ENCODE measurements at places on chromosomes 3 and 15.

DNA sequence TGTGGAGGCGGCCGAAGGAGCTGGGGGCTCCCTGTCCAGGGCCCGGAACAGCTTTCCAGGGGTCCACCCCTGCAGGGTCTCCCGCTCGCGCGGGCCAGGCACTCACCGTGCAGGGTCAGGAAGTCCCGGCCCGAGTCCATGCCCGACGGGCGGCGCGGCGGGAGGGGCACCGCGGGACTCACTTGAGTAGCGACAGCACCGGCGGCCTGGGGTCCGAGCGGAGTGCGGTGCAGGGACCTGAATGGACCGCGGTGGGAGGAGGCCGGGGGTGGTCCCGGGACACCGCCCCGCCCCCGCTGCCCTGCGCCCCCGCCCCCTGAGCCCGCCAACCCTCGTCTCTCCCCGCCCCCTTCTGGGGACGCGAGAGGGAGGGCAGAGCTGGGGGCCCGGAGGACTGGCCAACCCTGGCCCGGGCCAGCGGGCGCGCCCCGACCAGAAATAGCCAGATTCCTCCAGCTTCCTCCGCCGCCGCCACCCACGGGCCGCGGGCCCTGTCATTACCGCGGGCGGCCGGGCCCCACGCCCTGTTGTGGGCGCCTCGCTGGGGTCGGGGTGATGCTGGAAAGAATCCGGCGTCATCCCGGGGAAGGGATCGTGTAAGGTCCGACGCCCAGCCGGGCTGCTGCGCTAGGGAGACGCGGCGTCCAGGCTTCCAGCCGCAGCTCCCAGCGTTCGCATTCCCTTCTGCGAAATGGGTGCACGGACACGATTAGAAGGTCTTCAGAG is at the start of gene PLCD1:
Gene PLCD1 (minus strand): TSS at position 243 of the 726 bp plus-strand sequence. CDS start 103 bp downstream, at position 140.
- H3K36me3 ChIP-seq, result no peaks in the 10 kb centered on the region
- peaks cover 20% of the 10 kb centered on the region for H3K4me1 ChIP-seq
- H3K27ac ChIP-seq, result no peak within 1 kb of the TSS
- ATAC-seq, result no peak
- peak within 1 kb of the TSS; percentile 38 for H3K4me3 ChIP-seq
- H3K27me3 ChIP-seq, result peaks cover 56% of the 10 kb centered on the region

- no peaks in the 10 kb centered on the region for H3K4me1 ChIP-seq
- no peak overlapping the region for H3K27ac ChIP-seq
- ATAC-seq, result no peak
- no peaks in the 10 kb centered on the region for H3K36me3 ChIP-seq
- H3K4me3 ChIP-seq, result no peak overlapping the region
- H3K27me3 ChIP-seq, result no peaks in the 10 kb centered on the region
These were observed 68.7 kb upstream of the MB21D2 start for GRCh38 chr3:192986379-192986778.

DNA sequence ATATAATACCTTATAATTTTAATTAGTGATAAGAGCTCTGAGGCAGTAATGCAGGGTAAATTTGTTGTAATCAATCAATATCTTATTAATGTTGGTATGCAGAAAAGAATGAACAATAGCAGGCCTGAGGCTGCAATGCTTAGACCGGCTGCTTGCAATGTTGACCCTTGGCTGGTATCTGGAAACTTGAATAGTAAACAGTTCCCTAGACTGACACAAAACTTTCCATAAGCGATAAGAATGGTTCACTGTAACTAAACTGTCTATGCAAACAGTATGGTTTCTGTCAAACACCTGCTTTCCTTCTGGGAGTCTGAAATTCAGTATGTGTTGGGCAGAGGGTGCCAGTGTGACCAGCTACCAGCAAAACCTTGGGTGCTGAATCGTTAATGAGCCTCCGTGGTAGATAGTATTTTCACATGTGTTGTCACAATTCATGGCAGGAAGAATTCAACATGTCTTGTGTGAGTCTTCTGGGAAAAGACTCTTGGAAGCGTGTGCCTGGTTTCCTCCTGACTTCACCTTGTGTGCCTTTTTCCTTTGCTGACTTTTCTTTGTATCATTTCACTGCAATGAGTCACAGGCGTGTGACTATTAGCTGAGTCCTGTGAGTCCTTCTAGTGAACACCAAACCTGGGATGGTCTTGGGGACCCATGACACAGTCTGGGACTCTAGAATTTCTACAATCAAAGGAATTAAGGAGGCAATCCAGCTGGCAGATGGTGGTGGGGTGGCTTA is 30.7 kb upstream of the CLRN1 start:
- H3K4me3 ChIP-seq, result no peak overlapping the region
- ATAC-seq, result peak; percentile 36
- H3K27me3 ChIP-seq, result peaks cover 10% of the 10 kb centered on the region
- H3K27ac ChIP-seq, result no peak overlapping the region
- H3K4me1 ChIP-seq, result no peaks in the 10 kb centered on the region

DNA sequence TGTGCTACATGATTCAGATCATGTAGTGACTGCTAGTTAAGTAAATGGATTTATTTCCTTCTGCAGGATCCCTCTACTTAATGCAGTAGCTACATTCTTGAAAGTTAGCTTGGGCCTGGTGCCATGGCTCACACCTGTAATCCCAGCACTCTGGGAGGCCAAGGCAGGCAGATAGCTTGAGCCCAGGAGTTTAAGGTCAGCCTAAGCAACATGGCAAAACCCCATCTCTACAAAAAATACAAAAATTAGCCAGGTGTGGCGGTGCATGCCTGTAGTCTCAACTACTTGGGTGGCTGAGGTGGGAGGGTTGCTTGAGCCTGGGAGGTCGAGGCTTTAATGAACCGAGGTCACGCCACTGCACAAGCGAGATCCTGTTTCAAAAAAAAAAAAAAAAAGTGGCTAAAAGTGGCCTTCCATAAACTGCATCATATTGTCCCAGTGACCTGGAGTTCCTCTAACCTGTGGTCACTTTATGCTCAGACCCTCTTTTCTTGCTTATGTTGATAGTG is 22.0 kb downstream of the TSEN2 start:
- H3K36me3 ChIP-seq, result peaks cover 73% of the 10 kb centered on the region
- no peak overlapping the region for H3K4me3 ChIP-seq
- H3K4me1 ChIP-seq, result peaks cover 7% of the 10 kb centered on the region
- no peak overlapping the region for H3K27ac ChIP-seq
- no peak for ATAC-seq
- H3K27me3 ChIP-seq, result no peaks in the 10 kb centered on the region

DNA sequence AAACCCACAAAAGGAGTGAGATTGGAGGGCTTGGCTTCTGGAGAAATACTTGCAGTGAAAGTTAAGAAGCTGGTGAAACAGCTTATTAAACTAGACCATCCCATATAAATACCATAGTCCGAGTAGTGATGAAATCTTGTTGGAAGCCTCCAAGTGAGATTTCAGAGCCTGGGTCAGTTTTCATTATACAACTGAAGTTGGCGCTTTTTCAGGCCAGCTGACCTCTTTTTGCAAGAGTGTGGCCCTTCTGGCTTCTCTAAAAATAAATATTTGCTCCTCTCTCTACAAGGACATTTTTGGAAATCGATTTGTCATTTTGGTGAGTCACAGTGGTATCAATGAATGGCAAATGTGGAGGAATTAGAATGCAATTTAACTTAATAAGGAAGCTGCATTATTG is 51.2 kb upstream of the THRB start:
- H3K27me3 ChIP-seq, result no peaks in the 10 kb centered on the region
- H3K4me1 ChIP-seq, result no peaks in the 10 kb centered on the region

DNA sequence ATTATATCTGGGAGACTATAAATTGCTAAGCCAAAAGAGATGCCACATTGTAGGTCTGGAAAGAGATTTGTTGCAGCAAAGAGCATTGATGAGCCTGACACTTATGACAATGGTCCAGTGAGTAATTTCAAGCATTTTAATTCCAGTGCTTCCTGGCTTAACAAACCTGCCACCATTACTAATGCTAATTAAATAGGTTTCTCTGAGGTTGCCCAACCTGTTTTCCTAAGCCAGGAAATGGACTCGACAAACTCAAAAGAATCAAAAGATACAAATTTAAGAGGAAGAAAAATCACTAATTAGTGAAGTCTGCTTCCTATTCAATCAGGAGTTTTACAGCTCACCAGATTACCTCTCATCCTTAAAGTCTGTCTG is 36.7 kb upstream of the CTDSPL start:
- peaks cover 30% of the 10 kb centered on the region for H3K27me3 ChIP-seq
- no peaks in the 10 kb centered on the region for H3K4me1 ChIP-seq
- no peak for ATAC-seq
- no peaks in the 10 kb centered on the region for H3K36me3 ChIP-seq

DNA sequence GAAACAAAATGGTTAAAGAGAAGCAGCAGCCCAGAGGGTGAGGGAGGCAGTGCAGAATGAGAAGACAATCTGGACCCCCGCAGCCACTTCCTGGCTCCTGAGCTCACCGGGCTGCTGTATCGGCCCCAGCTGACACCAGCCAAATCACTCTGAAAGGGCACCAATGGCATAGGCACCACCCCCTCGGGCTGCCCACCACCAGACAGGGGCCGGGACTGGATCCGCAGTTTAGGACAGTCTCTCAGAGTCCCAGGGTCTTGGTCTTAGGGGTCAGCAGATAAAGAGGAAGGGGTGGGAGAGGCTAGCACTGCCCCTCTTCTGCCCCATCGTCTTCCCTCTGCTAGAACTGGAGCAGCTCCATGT is 17.9 kb upstream of the EHD4 start:
- no peaks in the 10 kb centered on the region for H3K4me1 ChIP-seq
- peaks cover 18% of the 10 kb centered on the region for H3K27me3 ChIP-seq
- no peaks in the 10 kb centered on the region for H3K36me3 ChIP-seq
- H3K4me3 ChIP-seq, result no peak overlapping the region

GRCh38 chr15:65952391-65953053 is 83.2 kb downstream of the RAB11A start:
- H3K27me3 ChIP-seq, result peaks cover 19% of the 10 kb centered on the region
- H3K27ac ChIP-seq, result no peak overlapping the region
- no peaks in the 10 kb centered on the region for H3K36me3 ChIP-seq
- peaks cover 20% of the 10 kb centered on the region for H3K4me1 ChIP-seq
- ATAC-seq, result no peak

- peak overlapping the region; percentile 57 for H3K4me3 ChIP-seq
- ATAC-seq, result no peak
- peaks cover 96% of the 10 kb centered on the region for H3K4me1 ChIP-seq
- H3K27me3 ChIP-seq, result no peaks in the 10 kb centered on the region
- H3K27ac ChIP-seq, result peak overlapping the region; percentile 98
These were observed 3.7 kb downstream of the TLR9 start for GRCh38 chr3:52221563-52222318.

DNA sequence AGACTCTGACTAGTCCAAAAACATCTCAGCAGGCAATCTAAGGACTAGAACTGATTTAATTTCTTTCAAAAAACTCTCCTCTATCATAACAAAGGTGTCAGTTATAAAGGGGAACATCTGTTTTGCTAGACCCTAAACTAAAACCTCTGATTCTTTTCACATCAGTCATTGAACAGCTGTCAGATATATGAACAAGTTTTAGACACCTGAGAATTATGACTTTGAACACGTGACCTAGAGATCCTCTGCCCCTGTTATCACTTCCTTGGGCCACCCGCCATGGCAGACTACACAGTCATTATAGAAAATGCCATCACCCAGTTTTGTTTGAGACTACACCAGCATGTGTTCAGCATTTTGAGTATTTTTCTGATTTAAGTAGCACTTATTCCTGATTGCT is 282.3 kb upstream of the TBL1XR1 start:
- no peaks in the 10 kb centered on the region for H3K4me1 ChIP-seq
- no peak overlapping the region for H3K4me3 ChIP-seq
- no peak for ATAC-seq

DNA sequence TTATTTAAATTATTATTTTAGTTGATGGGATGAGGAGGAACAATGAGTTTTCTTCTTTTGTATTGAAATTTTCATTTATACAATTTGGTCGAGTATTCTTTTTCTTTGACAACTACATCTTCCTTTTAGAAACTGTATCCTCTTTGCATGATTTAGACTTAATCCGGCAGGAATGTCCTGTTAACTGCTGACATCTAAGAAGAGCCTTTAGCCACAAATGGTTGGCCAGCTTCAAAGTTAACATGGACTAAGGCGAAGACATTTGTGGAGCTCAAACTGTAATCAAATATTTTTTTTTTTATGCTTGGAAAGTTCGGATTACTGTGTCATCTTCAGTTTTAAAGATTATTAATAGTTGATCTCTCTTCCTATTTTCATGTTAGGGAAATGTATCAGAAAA is 43.2 kb downstream of the RIOX2 start:
- ATAC-seq, result no peak
- peaks cover 16% of the 10 kb centered on the region for H3K36me3 ChIP-seq
- no peak overlapping the region for H3K27ac ChIP-seq
- no peak overlapping the region for H3K4me3 ChIP-seq
- H3K27me3 ChIP-seq, result no peaks in the 10 kb centered on the region
- no peaks in the 10 kb centered on the region for H3K4me1 ChIP-seq

DNA sequence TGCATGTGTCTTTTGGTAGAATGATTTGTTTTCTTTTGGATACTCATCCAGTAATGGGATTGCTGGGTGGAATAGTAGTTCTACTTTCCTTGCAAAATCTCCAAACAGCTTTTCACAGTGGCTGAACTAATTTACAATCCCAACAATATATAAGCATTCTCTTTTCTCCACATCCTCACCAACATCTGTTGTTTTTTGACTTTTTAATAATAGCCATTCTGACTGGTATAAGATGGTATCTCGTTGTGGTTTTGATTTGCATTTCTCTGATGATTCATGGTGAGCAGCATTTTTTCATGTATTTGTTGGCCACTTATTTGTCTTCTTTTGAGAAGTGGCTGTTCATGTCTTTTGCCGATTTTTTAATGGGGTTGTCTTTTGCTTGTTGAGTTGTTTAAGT is 55.8 kb downstream of the ST8SIA2 start:
- H3K36me3 ChIP-seq, result no peaks in the 10 kb centered on the region
- ATAC-seq, result no peak
- no peak overlapping the region for H3K4me3 ChIP-seq

DNA sequence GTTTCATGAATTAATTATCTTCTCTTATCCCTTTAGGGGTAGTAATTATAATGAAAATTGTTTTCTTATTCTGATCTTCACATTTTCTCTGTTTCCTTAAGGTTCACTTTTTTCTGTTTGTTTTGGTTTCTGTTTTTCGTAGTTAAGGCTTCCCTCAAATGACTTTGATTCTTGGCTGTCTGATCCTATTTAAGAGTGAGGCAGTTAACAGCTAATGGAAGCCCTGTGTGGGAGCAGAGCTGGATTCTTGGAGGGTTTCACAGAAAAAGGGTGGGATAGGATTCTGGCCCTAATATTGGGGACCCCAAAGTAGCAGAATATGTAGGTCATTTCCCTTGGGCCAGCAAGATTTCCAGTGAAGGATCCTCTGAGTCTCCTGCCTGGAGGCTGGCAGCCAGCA is 6.8 kb upstream of the AMOTL2 start:
- H3K4me1 ChIP-seq, result peaks cover 14% of the 10 kb centered on the region
- no peaks in the 10 kb centered on the region for H3K36me3 ChIP-seq
- ATAC-seq, result no peak

- no peak overlapping the region for H3K27ac ChIP-seq
- H3K36me3 ChIP-seq, result peaks cover 6% of the 10 kb centered on the region
- ATAC-seq, result no peak
- peaks cover 34% of the 10 kb centered on the region for H3K27me3 ChIP-seq
- H3K4me3 ChIP-seq, result no peak overlapping the region
These were observed 16.9 kb upstream of the IGSF10 start for GRCh38 chr3:151477591-151478334.

DNA sequence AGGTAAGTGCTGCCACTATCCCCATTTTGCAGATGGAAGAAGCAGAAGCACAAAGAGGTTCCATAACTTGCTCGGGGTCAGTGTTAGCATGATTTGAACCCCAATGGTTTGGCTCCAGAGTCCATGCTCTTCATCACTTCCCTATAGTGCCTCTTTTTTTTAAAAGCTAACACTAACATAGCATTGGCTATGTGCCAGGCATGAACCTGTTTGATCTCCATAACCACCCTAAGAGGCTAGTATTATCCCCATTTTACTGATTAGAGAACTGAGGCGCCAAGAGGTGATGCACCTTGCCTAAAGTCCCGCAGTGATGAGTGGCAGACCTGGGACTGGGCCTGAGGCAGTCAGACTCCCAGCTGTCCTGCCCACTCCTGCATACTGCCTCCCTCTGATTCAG is 7.3 kb downstream of the LINGO1 start:
- peaks cover 30% of the 10 kb centered on the region for H3K27me3 ChIP-seq
- no peaks in the 10 kb centered on the region for H3K4me1 ChIP-seq
- no peak overlapping the region for H3K27ac ChIP-seq
- ATAC-seq, result no peak
- H3K4me3 ChIP-seq, result no peak overlapping the region
